Activated CD4-positive, alpha-beta T cell treated with anti-CD3 and anti-CD28 coated beads, Interleukin-2, Interleukin-6, amounts not matched to agents 100 ng/mL and 50 ng/mL, durations not matched to agents 16 hours and 8 hours (primary cell): ENCODE measurements at places on chromosomes 4 and X.

DNA sequence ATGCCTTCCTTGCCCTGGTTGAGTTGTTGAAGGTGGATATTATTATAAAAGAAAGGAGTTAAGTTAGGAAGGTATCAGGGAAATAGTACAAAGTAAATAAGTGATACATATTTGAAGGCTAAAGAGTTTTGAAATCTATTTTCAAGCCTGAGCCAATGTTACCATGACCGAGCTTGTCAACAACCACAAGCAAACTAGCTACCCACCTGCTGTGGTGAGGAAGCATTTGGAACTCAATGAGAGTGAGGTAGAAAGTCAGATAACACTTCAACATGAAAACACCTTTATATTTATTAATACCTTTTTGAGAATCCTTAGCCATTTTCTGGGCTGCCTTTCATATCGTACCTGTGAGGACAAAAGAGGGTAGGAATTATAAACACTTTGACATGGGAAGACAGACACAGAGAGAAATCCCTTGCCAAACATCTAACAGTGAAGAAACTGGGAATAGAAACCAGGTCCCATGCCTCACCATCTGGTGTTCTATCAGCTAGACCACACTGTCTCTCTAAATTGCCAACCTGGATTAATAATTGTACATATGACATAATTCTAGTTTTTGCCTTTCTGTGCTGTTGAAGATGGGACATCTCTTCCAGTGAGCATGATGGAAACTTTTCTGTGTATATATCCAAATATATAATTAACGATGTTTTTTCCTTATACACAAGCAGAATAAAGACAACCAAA lies 606.4 kb upstream of the NR3C2 start:
- no peak for DNase-seq

GRCh38 chr4:130163701-130164100 lies 1067.7 kb downstream of the C4orf33 start:
- no peak for DNase-seq

DNA sequence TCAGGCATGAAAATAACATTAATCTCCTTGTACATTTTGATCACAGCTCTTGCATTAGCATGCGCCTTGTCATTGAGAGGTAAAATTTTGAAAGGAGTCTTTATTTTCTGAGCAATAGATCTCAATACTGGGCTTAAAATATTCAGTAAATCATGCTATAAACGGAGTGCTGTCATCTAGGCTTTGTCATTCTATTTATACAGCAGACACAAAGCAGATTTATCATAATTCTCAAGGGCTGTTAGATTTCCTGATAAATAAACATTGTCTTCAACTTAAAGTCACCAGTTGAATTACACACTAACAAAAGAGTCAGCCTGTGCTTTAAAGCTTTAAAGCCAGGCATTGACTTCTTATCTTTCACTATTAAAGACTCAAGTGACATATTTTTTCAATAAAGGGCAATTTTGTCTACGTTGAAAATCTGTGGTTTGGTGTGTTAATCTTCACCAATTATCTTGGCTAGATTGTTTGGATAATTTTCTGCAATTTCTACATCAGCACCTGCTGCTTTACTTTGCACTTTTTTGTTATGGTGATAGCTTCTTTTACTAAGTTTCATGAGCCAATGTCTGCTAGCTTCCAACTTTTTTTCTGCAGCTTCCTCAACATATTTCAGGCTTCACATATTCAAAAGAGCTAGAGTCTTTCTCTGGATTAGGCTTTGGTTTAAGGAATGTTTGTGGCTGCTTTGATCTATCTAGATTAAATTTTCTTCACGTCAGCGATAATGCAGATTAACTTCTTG lies 27.9 kb upstream of the UGT2B4 start:
- DNase-seq, result no peak

DNA sequence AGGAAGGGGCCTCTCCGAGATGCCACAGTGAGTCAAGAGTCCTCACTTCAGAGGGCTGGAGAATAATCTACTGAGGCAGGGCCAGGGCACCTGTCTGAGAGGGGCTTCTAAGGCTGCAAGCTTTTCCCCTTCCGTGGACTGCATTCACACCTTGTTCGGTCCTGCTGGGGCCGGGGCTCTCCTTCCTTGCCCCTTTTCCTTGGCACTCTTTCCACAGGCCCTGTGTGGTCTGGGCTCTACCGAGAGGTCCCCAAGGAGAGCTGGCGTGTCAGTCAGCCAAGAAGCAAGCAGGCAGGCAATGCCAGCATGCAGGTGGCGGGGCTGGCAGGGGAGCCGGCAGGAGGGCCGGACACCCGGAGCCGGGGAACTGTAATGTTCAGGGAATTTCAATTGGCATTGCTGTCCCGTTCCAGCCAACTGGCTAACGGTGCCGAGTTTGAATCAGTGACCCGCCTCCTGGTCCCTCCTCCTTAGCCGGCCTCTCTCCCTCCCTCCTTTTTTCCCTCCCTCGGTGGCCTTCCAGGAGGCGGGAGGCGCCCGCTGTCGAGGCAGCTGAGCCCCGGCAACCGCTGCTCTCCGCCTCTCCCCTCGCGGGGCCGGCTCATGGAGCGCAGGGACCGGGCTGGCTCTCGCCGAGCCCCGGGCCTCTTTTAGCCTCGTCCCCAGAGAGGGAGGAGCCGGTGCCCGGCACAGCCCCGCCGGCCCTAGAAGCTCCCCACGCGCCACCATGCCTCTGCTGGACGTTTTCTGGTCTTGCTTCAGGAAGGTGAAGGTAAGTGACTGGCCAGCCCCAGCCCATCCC lies at the start of gene STARD8:
TSS of gene STARD8 (plus strand) at position 511 of the 802 bp plus-strand sequence. CDS start at position 728, 217 bp downstream.
- DNase-seq, result no peak

DNA sequence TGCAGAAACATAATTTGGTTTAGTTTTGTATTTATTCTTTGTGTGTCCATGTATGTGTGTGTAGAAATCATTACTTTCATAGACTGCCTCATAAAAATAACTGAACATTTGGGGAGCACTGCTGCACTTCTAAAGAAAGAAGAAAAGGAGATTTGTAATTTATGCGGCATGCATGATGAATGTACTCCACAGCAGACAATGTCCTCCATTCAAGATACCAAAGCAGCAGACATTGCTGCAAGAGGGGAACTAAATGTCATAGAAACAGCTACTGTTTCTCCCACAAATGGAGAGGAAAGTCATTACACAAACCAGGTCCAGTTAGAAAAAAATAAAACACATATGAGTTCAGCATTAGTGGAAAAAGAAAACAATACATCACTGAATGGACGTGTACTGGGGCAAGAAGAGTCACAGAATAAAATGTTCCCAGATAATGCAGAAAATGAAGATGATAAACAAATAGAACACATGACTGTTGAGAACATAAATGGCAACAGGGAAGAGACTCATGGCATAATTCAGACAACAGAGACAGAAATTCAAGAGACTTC lies 2.6 kb downstream of the DTHD1 start:
- no peak for DNase-seq

DNA sequence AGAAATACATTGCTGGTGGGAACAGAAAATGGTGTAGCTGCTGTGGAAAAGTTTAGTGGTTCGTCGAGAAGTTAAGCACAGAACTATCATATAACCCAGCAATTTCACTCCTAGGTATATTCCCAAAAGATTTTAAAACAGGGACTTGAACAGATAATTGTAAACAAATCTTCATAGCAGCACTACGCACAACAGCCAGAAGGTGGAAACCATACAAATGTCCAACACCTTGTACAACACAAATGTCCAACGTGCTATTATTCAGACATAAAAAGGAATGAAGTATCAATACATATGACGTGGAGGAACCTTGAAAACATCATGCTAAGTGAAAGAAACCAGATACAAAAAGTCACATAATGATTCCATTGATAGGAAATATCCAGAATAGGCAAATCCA lies 37.9 kb downstream of the CUL4B start:
- DNase-seq, result no peak

GRCh38 chrX:126815806-126816205 lies 3.7 kb upstream of the PRR32 start:
- DNase-seq, result no peak

GRCh38 chrX:42739741-42740140 lies 38.2 kb downstream of the PPP1R2C start:
- DNase-seq, result no peak

- DNase-seq, result no peak
Measured at GRCh38 chrX:136829413-136829812, 48.7 kb upstream of the ARHGEF6 start.

DNA sequence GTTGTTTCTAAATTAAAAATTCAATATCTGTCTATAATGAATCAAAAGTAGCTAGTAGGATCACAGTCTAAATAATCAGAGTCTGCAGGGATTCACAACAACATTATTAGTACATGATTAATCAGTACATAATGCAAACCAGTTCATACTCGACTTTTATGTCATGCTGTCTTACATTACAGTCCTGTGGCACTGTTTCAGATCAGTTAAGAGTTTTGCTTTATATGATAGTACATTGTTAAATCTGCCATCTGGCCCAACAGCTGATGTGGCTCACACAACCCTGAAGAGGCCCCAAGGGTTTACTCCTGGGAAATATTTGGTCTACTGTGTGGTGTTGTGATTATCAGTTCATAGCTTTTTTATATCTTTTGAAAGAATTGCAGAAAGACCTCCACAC lies 247.1 kb upstream of the ETNPPL start:
- no peak for DNase-seq

GRCh38 chrX:49103637-49104036 lies 19.9 kb downstream of the GPKOW start:
- no peak for DNase-seq

DNA sequence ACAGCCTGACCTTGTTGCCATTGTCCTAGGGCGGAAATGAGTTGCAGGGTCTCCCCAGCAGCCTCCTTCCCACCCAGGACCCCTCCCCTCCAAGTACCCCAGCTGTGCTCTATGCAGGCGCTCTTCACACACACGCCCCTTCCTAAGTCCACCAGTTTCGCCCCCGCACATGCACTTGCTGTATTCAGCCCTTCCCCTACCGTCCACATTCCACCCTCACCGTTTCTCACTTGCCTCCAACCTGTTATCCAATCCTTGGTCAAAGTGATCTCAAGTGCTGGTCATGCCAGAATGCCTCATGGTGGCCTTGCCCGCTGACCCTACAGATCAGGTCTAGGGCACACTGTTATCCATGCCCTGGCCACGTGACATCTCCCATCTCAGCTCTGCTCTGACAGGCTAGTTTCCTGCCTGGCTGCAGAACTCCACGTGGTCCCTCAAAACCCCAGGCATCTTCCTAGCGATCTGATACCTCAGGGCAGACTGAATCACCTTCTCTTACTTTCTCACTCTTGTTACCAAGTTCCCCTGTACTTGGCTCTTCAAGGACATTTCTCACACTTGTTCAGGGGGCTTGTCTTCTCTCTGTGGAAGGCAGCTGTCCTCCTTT lies 39.7 kb downstream of the NSG1 start:
- DNase-seq, result no peak

GRCh38 chrX:66756717-66757116 lies 117.8 kb upstream of the EDA2R start:
- DNase-seq, result peak; percentile 3

- DNase-seq, result no peak
Measured at GRCh38 chrX:94430091-94430490, 756.1 kb downstream of the FAM133A start.

DNA sequence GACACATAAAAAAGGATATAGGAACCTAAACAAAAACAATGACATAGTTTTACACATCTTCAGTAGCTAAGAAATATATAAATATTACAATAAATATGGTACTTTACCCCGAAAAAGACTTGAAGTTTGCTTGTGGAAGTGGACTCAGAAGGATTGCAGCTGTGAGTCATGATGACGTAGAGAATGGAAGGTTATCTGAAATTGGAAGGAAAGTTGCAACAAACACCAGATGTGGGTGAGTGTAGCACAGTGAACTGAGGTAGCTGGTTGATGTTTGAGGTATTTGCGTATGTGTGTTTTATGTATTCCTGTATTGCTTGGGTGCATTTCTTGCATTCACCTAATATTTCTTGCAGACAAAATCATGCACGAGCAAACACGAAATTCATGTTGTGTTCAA lies 113.0 kb downstream of the ARX start:
- no peak for DNase-seq
